Neural crest cell (in vitro differentiated cells): ENCODE measurements at places on chromosomes 4 and X.

DNA sequence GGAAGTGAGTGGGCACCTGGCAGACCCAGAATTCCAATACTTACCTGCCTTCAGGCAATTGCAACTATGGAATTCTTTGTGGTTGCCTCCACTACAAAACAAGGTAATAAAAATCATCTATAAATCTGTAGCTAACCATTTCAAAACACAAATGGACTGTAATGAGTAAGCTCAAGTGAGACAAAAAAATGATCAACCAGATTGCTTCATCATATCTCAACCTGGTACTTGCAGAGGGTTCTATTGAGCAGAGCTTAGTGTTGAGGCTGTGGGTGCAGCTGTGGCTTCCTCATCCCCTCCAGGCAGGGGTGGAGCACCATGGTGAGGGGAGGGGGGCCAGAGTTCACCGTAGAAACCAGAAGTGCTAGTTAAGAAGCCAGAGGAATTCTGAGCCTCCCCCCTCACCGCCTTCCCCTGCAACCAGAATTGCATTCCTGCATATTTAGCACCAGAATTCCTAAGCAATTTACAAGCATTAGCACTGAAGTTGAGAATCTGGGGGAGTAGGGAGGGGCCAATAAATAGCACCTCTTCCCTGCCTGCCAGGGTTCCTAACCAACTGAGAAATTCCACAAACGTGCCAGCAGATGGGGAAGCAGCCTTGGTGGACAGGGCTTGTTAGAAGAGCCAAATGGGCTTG lies 11.5 kb downstream of the CTAG1A start:
- H3K36me3 ChIP-seq, result peaks cover 9% of the 10 kb centered on the region
- DNase-seq, result no peak
- H3K4me1 ChIP-seq, result no peaks in the 10 kb centered on the region
- H3K27me3 ChIP-seq, result peaks cover 6% of the 10 kb centered on the region
- H3K27ac ChIP-seq, result no peak overlapping the region
- H3K4me3 ChIP-seq, result no peak overlapping the region

DNA sequence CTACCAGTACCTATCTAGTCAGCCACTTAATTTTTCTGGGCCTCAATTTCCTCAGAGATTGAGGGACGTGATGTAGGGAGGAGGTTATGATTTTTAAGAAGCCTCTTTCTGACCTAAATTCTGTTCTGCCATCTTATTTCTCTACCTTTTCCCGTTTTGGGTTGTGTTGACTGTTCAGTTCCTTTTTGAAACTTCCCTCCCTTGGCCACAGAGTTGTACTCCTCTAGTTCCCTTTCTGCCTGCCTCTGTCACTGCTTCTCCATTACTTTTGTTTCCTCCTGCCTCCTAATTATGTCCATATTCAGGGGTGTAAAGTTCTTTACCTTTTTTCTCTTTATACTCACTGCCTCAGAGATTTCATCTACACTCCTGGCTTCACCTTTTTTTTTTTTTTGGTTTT lies 25.4 kb downstream of the CLCN5 start:
- peaks cover 3% of the 10 kb centered on the region for H3K36me3 ChIP-seq
- DNase-seq, result no peak
- H3K4me1 ChIP-seq, result peaks cover 4% of the 10 kb centered on the region
- no peak overlapping the region for H3K27ac ChIP-seq

GRCh38 chr4:10715135-10715534 lies 30.6 kb upstream of the CLNK start:
- peaks cover 6% of the 10 kb centered on the region for H3K36me3 ChIP-seq
- no peak for DNase-seq
- peaks cover 3% of the 10 kb centered on the region for H3K27me3 ChIP-seq
- no peak overlapping the region for H3K4me3 ChIP-seq
- no peak overlapping the region for H3K27ac ChIP-seq

- H3K27ac ChIP-seq, result no peak overlapping the region
- no peak overlapping the region for H3K4me3 ChIP-seq
- peaks cover 17% of the 10 kb centered on the region for H3K36me3 ChIP-seq
- DNase-seq, result no peak
- H3K27me3 ChIP-seq, result no peaks in the 10 kb centered on the region
Observed at GRCh38 chr4:5858020-5858769, 34.7 kb downstream of the CRMP1 start.

DNA sequence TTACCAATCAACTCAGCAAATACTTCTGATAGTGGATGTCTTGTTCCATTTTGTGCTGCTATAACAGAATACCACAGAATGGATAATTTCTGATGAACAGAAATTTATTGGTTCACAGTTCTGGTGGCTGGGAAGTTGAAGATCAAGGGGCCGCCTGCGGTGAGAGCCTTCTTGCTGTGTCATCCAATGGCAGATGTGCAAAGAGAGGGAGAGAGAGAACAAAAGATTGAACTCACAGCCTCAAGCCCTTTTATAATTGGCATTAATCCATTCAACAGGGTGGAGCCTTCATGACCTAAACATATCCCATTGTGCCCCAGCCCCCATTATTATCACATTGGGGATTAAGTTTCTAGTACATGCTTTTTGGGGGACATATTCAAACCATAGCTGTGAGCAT lies 86.1 kb downstream of the ADGRG4 start:
- no peaks in the 10 kb centered on the region for H3K4me1 ChIP-seq
- no peaks in the 10 kb centered on the region for H3K27me3 ChIP-seq
- no peak for DNase-seq
- no peak overlapping the region for H3K27ac ChIP-seq
- H3K36me3 ChIP-seq, result no peaks in the 10 kb centered on the region
- no peak overlapping the region for H3K4me3 ChIP-seq

DNA sequence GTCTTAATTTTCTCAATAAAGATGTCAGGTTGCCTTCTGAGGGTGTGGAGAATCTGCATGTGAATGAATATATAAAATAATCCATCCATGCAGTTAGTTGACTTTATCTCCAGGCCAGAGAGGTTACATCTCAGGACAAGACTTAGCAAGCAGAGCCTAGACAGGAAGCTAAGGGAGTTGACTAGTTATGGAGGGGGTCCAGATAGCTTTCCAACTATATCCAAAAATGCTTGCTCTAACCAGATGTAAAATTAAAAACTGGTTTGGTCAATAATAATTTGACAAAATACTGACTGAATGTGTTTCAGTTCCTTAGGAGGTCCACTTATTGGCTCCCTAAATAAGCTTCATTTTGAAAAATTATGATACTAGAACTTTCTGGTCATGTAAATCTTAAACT lies 101.4 kb downstream of the PAPSS1 start:
- H3K36me3 ChIP-seq, result peaks cover 30% of the 10 kb centered on the region
- no peak overlapping the region for H3K4me3 ChIP-seq
- no peaks in the 10 kb centered on the region for H3K27me3 ChIP-seq
- DNase-seq, result no peak
- H3K27ac ChIP-seq, result no peak overlapping the region
- no peaks in the 10 kb centered on the region for H3K4me1 ChIP-seq

GRCh38 chrX:7069556-7069955 lies 78.0 kb upstream of the STS start:
- no peaks in the 10 kb centered on the region for H3K27me3 ChIP-seq
- DNase-seq, result no peak
- no peaks in the 10 kb centered on the region for H3K4me1 ChIP-seq

GRCh38 chr4:83328521-83329187 lies 6.0 kb downstream of the HPSE start:
- no peak overlapping the region for H3K4me3 ChIP-seq
- H3K27me3 ChIP-seq, result peaks cover 41% of the 10 kb centered on the region
- no peak overlapping the region for H3K27ac ChIP-seq
- no peaks in the 10 kb centered on the region for H3K4me1 ChIP-seq
